Fibroblast of skin of right quadriceps (primary cell): ENCODE measurements at places on chromosomes 4 and X.

DNA sequence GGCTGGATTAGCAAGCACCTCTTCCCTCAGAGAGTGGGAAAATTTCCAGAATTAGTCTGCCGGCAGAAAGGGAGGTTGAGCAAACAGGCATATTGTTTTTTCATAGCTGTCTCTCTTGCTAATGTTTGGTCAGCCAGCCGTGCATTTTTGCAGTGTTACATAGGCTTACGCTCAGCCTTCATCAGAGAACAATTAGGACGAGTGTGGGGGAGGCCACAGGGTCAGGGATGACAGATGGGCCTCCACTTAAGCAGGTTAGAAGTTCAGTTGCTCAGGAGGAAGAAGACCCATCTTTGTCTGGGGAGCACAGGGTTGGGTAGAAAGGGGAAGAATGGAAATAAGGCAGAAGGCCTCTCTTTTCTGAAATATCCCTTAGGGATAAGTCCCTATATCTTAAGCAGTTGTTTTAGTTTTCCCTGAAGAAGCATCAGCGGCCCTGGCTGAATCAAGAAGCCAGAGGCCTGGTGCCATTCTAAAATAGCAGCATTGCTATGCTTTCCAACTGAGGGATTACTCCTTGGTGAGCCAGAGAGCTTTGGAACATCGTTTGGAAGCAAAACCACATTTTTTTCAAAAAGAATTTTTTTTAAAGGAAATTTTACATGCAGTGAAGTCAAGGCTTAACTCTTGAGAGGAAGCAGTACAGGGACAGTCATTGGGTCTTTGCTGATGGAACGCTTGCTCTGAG is 118.8 kb downstream of the SMIM20 start:
- DNase-seq: peak; percentile 79

DNA sequence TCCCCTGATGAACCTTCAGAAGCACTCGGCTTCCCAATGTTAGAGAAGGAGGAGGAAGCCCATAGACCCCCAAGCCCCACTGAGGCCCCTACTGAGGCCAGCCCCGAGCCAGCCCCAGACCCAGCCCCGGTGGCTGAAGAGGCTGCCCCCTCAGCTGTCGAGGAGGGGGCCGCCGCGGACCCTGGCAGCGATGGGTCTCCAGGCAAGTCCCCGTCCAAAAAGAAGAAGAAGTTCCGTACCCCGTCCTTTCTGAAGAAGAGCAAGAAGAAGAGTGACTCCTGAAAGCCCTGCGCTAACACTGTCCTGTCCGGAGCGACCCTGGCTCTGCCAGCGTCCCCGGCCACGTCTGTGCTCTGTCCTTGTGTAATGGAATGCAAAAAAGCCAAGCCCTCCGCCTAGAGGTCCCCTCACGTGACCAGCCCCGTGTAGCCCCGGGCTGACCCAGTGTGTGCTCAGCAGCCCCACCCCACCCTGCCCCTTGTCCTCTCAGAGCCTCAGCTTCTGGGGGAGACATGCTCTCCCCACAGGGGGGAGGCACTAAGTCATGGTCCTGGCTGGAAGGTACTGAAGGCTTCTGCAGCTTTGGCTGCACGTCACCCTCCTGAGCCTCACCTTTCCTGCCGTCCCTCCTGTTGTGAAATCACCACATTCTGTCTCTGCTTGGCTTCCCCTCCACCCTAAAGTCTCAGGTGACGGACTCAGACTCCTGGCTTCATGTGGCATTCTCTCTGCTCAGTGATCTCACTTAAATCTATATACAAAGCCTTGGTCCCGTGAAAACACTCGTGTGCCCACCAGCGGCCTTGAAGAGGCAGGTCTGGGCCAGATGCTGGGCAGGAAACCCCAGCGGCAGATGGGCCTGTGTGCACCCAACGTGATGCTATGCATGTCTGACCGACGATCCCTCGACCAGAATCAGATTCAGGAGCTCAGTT is 34.7 kb downstream of the NOP14 start:
- no peak for DNase-seq

- DNase-seq: no peak
These were observed 23.9 kb upstream of the APLN start for GRCh38 chrX:129678614-129679195.

GRCh38 chr4:65344278-65344825 is 325.9 kb downstream of the EPHA5 start:
- DNase-seq: peak; percentile 14

GRCh38 chr4:121669163-121669550 is 27.6 kb downstream of the ANXA5 start:
- DNase-seq: peak; percentile 81

DNA sequence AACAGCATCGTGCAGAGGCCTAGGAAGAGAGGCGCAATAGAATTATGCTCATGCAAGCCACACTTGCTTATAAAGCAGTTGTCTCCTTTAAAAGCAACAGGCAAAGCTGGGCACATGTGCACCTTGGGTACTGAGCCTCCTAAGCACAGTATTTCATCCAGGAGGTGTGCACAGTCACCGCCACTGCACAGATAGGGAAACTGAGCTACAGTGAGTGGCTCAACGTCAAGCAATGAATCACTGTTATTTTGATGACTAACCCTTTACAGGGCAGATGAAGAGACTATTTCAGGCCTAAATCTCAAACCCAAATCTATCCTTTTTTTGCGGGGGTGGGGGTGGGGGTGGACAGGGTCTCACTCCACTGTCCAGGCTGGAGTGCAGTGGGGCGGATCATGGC is 42.3 kb downstream of the BCOR start:
- DNase-seq: no peak

GRCh38 chrX:40651620-40652223 is 4.4 kb upstream of the CXorf38 start:
- peak; percentile 46 for DNase-seq

GRCh38 chr4:168831919-168832762 is 177.9 kb downstream of the CBR4 start:
- peak; percentile 86 for DNase-seq
